ENCODE measurements at places on chromosomes 3 and 15.

GRCh38 chr3:187902041-187902471 lies 156.8 kb upstream of the BCL6 start:
- no peak for DNase-seq

- DNase-seq = peak; percentile 45
Measured at GRCh38 chr3:48404440-48405342, 25.2 kb downstream of the PLXNB1 start.

DNA sequence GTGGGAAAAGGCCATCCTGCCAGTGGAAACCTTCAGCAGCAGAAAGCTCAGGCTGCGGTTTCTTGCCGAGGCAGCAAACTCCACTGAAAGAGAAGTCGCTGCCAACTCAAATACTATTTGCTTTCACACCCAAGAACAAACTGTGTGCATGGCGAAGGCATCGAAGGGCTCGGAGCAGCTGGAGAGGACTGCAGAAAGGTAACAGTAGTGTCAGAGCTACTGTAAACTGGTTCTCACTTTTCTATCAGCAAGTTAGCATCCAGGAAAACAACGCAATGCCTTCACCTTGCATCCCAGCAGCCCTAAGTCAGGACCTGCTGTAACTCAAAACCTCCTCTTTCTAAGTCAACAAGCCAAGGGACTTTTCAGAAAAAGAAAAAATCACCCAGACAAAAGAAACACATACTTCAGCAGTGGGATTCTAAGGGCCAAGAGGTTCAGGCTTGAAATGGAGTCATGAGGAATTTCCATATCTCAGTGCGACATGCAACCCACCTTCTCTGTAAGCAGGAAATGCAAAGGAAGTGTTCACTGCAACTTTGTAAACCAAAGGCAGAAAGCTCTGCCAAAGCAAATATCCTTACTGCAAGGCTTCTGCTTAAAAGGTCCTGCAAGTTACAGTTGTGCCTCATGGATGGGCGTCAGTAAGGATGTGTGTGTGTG lies 193.5 kb downstream of the FOXP1 start:
- DNase-seq = peak; percentile 70

GRCh38 chr15:77671362-77672056 lies 38.8 kb upstream of the LINGO1 start:
- no peak for DNase-seq

- no peak for DNase-seq
Measured at GRCh38 chr3:59027607-59028006, 22.2 kb downstream of the CFAP20DC start.

DNA sequence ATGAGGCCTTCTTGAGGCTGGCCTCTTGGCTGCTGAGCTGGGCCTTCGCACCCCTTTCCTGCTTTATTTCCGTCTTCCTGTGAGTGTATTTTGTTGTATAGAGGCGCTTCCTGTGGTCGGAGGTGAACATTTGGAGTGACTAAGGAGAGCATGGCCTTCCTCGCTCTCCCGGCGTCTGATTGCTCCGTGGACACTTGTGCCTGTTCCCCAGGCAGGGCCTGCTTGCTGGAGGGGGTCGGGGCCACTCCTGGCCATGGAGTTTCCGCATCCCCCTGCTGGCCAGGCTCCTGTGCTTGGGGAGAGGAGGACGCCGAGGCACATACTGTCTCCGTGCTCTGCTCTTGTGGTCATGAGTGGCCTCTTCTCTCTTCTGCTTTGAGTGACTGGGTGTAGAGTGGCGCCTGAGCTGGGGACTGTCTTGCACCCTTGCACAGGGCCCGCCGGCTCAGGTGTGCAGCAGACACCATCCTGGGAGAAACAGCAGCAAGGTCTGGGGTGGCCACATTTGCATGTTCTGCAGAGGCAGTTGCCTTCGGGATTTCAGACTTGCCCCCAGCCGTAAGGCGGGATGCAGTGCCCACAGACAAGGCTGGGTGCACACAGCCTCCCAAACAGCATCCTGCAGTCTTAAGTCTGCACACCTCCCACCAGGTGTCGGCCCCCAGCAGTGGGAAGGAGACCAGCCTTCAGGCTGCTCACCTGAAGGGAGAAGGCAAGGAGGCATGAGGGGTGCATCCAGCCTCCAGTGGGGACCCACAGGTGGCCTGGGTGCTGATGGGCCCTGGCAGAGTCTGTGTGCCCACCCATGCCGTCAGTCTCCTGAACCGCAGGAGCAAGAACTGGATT lies 16.4 kb downstream of the KLF13 start:
- peak; percentile 75 for DNase-seq

- DNase-seq = no peak
Measured at GRCh38 chr15:35669432-35670045, 123.6 kb upstream of the DPH6 start.

- no peak for DNase-seq
Measured at GRCh38 chr3:462851-463250, 266.3 kb downstream of the CHL1 start.

- no peak for DNase-seq
Measured at GRCh38 chr15:89039142-89039541, 49.1 kb upstream of the ABHD2 start.

- no peak for DNase-seq
Measured at GRCh38 chr3:152254041-152254440, 14.7 kb upstream of the MBNL1 start.

GRCh38 chr3:62131620-62132019 lies 241.7 kb downstream of the FEZF2 start:
- DNase-seq = no peak

- DNase-seq = no peak
Measured at GRCh38 chr15:29454506-29454905, 184.9 kb upstream of the NSMCE3 start.

DNA sequence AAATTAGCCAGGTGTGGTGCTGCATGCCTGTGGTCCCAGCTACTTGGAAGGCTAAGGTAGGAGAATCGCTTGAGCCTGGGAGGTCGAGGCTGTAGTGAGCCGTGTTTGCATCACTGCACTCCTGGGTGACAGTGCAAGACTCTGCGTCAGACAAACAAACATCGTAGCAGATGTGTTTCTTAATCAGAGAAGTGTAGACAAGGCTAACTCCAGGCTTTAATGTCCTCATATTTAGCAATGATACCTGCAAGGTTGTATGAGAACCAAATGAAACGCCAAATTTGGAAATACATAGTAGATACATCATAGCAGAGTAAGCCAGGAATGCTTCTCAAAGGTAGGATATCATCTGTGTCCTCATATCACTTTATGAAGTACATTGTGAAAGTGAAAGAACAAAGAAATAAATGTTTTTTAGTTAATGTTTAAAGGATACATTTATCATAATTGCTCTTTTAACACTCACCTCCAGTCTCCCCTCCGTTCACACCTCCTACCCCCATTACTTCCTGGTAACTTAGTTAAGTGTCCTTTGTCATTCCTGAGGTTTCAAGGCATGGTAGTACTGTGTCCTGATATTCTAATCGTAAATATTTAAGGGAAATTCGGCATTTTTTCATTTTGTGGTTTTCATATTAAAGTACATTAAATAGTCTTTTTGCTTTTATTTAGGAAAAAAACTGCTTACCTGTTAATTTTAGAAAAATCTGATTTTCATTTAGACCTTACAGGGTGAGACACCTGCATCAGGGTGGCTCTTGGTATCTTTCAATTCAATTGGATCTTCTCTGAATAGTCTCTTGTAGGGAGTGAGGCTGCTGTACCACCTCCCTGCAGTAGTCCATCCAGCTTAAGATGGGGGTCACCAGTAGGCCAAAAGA lies 96.1 kb downstream of the OPA1 start:
- no peak for DNase-seq

- no peak for DNase-seq
Measured at GRCh38 chr3:172656602-172657001, 54.3 kb downstream of the NCEH1 start.

- DNase-seq = no peak
Measured at GRCh38 chr3:125403789-125404188, 28.7 kb upstream of the ZNF148 start.

GRCh38 chr3:57910990-57911389 lies 97.2 kb upstream of the FLNB start:
- DNase-seq = no peak

DNA sequence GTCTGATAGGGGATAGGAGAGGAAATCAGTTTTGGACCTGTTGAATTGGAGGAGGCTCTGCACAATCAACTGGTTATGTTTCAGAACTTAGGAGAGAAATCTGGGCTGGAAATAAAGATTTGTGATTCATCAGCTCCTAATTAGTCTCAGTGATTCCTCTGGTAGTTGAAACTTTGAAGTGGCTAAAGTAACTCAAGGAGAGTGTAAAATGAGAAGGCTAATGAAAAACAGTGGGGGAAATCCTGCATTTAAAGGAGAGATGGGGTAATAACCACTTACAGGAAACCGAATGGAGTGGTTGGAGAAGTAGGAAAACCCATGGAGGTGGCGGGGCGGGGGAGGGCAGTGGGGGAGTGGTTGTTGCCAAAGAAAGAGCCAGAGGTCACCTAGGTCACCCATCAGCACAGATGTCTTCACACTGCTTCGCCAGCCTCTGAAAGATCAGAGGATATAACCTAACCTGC lies 32.6 kb downstream of the MAP2K5 start:
- no peak for DNase-seq

GRCh38 chr3:52205727-52206372 lies 7.9 kb downstream of the ALAS1 start:
- no peak for DNase-seq

DNA sequence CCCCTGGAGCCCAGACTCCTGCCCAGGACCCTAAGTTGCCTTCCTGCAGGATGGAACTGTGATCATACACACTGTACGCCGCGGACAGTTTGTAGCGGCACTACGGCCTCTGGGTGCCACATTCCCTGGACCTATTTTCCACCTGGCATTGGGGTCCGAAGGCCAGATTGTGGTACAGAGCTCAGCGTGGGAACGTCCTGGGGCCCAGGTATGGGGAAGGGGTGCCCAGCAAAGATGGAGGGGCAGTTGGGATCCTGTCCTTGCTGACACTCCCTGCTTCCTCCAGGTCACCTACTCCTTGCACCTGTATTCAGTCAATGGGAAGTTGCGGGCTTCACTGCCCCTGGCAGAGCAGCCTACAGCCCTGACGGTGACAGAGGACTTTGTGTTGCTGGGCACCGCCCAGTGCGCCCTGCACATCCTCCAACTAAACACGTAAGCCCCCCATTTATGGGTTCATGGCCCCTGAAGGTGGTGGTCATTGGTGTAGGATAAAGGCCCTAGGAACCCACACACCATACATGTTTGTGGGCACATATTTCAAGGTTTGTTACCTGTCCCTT lies 28.8 kb downstream of the NBEAL2 start:
- DNase-seq = no peak

DNA sequence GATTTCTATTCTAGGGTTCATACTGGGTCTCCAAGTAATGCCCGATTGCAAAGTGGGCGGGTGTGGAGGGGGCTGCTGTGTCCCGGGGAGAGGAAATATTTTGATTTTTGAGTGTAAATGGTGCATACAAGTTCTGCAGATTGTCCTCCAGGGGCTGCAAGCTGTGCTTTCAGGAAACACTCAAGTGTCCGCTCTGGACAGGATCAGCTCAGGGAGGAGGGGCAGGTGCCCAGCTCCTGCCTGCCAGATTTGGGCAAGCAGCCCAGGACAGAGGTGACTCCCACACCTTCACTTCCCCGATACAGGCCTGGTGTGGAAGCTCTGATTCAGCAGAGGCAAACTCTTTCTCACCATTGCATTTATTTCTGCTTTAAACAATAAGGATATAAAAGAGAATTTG lies 142.7 kb downstream of the ALDH1A2 start:
- DNase-seq = no peak

- peak; percentile 80 for DNase-seq
Measured at GRCh38 chr3:4821338-4821737, 157.9 kb upstream of the BHLHE40 start.

DNA sequence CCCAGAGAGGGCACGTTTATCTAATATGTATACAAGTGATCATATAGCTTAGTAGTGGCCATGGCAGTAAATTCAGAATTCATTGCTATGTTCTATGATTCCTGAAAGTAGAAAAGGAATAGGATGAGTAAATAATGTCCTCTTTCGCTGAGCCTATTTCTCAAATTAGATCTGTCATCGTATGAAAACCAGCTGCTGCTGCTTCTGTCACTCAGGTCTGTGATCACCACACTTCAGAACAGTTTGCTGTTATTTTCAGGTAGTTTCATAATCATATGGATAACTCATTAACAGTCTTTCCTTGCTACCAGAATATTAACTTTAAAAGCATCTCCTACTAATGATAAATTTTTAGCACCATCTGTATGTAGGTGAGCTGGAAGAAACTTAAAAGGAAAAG lies 289.1 kb upstream of the AZI2 start:
- DNase-seq = no peak

DNA sequence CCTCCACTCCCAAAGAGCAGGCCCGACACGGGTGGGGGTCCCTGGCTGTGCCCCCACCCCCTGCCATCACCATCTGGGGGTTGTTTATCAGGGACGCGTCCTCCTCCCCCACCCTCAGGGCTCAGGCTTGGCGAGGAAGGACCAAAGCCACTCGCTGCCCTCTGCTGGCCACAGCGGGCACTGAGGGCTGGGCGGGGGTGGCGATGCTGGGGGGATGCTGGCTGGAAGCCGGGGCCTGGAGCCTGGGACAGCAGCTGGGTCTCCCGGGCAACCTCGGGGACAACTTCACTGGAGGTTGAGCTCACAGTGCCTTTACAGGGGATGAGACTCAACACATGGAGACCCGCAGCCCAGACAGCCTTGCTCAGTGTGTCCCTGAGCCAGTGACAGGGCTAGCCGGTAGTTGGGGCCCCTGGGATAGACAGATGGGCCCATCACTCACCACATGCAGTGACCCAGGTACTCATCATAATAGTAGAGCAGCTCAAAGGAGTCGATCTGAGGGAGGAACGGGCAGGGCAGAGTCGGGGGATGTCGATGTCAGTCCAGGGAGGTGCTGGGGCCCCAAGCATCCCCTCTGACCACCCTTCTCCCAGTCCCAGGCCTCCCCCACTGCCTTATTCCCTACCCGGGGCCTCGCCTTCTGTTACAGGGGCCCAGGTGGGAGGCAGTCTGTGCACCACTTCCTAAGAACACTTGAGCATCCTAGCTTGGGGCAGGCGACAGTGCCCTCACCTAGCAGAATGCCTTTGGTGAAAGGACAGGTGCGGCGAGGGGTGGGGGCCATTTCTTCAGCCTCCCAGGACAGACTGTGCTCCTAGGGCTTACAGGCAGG lies 5.9 kb upstream of the CALML4 start:
- DNase-seq = peak; percentile 85

GRCh38 chr3:24674261-24674660 lies 179.6 kb upstream of the THRB start:
- DNase-seq = no peak

DNA sequence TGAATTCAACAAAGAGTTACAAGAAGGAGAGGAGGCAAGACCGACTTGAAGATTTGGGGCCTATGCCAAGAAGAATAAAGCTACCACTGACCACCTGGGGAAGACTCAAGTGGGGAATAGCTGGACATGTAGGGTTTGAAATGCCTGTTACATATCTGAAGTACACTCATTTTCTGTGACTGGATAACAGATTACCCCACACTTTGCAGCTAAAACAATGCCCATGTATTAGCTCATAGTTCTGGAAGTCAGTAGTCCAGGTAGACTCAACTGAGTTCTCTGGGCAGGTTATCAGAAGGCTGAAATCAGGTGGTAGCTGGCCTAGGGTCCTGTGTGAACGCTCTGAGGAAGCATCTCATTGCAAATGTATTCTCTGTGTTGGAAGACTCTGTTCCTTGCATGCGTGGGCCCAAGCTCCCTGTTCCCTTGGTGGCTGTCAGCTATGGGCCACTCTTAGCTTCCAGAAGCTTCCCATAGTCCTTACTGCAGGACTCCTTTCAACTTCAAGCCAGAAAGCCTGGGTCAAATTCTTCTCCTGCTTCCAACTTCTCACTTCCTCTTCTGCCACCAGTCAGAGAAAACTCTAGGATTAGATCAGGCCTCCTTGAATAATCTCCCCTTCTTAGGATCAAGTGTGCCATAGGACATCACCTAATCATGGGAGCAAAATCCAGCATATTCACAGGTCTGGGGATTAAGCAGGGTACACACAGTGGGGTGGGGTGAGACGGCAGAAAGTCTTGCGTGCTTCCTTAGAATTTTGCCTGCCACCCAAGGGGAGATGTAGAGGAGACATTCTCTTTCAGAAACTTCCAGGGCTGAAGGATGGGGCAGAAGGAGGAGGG lies 187.8 kb downstream of the SHQ1 start:
- no peak for DNase-seq
